BE2C (cell line): ENCODE measurements at places on chromosomes 16 and 17.
A peak's percentile ranks its signal among the peaks of the same experiment; 100 is the strongest.

GRCh38 chr16:533391-534123 lies 6.0 kb downstream of the CAPN15 start:
- no peak for DNase-seq

DNA sequence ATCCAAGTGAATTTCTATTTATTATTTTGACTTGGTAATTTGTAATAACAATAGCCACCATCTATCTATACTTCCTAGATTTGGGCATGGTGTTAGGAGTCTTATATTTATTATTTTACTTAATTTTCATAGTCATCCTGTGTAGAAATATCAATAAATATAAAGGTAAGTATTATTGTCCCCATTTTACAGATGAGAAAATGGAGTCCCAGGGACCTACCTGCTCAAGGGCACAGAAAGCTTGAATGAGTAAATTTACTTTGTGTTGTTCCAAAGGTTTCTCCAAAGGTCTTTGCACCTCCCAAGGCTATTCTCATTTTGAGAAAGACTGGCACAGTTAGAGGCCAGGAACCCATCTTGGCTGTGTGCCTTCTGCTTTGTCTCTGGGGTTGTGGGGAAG lies 738.3 kb downstream of the WWOX start:
- DNase-seq = no peak

- DNase-seq = no peak
Observed at GRCh38 chr16:79036541-79036940, 564.0 kb downstream of the MAF start.

DNA sequence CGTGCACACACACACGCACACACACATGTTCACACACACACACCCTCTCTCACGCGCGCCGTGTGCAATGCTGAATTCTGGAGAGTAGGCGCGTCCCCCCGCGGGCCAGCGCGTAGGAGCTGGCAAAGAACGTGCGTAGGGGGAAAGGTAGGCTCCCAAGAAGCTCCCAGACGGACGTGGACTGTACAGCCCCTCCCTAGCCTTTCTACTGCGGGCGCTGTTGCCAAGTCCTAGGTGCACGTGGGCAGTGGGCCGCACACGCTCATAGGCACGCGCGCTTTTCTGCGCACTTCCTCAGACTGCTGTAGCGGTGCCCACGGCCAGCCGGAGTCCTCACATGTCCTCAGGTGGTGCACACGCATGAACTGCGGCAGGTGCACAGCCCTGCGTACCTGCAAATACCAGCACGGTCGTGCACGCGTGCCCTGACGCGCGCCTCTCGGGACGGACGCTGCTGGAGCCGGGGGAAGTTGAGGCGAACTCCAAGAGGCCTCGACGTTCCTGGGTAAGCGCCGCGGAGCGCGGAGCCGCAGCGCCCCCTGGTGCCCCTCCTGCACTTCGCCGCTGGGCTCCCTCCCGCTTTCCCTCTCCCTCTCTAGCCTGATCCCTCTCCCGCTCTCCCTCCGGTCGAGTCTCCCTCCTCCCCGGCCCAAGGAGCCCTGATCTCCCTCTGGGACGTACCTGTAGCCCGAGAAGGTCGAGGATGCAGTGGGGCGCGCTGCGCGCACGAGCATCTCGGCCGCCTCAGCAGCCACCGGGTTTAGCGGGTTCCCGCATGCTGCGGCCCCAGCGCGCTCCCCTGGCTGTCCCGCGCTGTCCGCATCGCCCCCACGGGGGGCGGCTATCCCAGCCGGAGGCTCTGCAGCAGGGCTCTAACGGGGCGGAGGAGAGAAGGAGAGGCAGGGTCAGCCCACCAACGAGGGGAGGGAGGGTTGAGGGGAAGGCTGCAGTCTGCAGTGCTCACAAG lies 749 bp downstream of the GRIN2A start:
- DNase-seq = peak; percentile 54

- DNase-seq = no peak
Observed at GRCh38 chr17:79983456-79983855, 52.2 kb downstream of the TBC1D16 start.

DNA sequence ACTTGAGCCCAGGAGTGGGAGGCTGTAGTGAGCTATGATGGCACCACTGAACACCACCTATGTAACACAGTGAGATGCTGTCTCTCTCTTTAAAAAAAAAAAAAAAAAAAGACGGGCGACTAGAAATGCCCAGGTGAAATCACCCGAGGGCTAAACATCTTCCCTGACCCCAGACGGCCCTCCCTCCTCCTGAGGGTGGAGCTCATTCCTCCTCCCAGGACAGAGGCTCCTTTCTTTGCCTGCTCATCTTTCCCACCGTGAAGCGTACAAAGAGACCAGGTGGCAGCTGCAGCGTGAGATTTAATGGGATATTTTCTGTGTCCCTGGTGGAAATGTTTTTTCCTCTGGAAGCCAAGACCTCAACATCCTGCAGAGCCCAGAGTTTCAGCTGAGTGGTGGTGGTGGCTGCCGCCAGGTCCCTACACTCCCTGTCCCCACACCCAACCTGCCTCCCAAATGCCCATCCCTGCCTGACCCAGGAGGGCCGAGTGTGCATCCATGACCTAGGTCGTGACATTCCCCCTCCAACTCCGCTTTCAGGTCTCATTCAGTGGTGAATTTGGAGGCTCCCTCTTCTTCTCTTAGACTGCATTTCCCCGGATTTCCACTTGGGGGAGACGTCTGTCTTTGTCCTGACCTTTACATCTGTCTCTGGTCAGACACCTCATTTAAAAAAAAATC lies 14.4 kb upstream of the GPRC5B start:
- DNase-seq = peak; percentile 56

DNA sequence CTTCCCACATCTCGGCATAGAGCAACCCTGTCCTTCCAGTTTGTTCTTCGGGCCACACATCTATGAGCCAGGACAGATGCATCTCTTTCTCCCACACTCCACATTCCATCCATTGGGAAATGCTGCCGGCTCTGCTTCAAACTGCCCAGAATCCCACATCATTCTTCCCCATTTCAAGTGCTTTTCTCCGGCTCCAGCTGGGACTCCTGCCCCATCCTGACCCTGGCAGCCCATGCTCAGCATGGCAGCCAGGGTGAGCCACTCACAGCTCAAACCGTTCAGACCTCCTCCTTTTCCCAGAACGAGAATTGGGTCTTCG lies 132.8 kb upstream of the SDK2 start:
- no peak for DNase-seq

- DNase-seq = no peak
Observed at GRCh38 chr16:17299790-17300189, 171.0 kb downstream of the XYLT1 start.
